ENCODE measurements at places on chromosomes 6 and 20.

DNA sequence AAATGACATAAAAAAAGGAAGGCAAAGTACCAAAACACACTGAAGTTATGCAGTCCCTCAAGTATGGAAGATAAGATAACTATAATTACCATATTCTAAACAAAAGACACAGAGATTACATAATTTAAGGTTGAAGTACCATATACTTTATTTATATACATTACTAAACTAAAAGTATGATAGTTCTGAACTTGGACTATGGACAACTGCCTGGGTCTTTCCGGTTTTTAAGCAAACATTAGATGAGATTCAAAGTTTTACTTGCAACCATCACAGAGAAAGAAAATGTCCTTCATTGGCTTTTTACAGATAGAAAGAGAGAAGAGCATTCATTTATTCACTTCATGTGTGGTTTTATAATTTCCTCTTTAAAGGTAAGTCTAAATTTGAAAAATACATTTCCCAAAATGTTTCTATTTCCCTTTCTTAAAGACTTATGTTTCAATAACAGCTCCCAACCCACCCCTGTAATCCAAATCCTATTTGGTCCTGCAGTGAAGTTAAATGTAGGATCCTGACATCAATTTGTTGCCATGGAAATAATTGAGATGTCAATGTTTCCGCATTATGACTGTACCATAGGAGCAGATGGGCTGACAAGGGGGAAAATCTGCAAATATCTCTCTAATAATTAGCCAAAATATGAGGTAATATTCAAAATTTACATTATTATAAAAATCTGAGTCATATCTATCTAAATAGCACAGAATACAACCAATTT lies 63.7 kb downstream of the PTPRK start:
- DNase-seq: no peak

- DNase-seq: no peak
Measured at GRCh38 chr6:136757150-136757549, 35.1 kb downstream of the MAP3K5 start.

DNA sequence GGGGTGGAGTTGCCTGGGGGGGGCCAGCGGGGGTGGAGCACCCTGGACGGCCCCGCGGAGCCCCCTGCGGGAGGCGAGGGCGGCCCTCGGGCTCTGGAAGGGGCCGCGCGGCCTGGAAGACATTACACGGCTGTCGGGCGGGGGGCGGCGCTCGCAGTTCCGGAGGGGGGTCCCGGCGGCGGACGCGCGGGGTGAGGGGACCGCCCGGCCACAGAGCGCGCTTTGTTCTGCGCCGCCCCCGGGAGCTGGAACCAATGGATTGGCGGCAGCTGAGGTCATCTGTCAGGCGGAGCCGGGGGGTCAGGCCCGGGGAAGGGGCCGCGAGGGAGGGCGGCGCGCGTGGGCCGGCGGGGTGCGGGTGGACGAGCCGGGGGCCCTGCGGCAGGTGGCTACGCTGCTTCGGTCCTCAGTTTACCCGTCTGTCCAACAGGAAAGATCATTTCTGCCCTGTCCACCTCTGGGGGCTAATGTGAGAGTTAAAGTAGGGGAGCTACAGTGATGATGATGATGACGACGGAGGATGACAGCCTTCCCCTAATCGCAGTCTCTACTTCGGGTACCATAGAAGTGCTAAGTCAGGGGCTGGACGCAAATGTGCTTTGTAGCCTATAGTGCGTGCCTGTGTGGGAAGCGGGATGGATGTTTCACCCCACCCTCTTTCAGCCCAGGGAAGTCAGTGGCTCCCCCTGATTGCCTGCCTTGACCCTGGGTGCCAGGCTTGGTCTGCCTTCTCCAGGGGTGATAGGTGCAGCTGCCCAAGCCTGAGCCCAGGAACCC lies 10.4 kb downstream of the SRXN1 start:
- no peak for DNase-seq

DNA sequence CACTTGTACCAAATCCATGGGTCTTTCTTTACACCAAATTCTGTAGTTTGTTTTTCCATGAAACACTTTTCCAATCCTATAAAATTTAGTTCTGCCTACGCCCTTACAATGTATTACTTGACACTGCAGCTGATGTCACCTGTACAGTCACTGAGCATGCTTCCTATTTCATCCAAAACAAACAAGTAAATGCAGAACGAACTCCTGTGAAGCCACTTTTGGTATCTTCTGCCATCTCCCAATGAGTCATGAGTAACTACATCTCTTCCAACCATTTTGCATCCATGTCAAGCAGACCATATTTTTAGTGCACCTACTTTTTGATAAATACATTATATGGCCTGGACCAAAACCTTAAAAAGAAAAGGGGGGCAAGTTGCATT lies 42.4 kb downstream of the HDDC2 start:
- no peak for DNase-seq

GRCh38 chr6:139409026-139409425 lies 34.6 kb upstream of the CITED2 start:
- DNase-seq: peak; percentile 67

DNA sequence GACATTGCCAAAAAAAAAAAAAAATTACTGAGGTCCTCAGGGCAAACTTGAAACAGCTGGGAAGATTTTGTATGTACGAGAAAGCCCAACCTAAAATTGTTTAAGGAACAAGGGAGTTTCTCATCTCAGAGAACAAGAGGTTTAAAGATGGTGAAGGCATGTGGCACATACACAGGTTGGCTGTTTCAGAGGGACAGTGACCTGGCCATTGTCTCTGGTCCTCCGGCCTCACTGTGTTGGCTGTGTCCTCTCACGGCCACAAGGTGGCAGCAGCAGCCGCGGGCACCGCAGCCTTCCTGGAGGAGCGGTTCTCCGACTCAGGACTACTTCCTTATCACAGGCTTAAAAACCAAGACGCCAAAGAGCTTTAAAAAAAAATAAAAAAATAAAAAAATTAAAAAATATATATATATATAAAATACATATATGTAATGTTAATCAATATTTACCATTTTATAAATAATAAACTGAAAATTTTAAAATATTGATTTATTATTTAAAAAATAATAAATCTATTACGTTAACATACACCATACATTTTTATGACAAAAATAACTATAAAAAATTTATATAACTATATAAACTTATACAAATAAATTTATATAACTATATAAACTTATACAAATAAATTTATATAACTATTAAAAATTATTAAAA lies 52.8 kb downstream of the GTF2H5 start:
- DNase-seq: no peak

DNA sequence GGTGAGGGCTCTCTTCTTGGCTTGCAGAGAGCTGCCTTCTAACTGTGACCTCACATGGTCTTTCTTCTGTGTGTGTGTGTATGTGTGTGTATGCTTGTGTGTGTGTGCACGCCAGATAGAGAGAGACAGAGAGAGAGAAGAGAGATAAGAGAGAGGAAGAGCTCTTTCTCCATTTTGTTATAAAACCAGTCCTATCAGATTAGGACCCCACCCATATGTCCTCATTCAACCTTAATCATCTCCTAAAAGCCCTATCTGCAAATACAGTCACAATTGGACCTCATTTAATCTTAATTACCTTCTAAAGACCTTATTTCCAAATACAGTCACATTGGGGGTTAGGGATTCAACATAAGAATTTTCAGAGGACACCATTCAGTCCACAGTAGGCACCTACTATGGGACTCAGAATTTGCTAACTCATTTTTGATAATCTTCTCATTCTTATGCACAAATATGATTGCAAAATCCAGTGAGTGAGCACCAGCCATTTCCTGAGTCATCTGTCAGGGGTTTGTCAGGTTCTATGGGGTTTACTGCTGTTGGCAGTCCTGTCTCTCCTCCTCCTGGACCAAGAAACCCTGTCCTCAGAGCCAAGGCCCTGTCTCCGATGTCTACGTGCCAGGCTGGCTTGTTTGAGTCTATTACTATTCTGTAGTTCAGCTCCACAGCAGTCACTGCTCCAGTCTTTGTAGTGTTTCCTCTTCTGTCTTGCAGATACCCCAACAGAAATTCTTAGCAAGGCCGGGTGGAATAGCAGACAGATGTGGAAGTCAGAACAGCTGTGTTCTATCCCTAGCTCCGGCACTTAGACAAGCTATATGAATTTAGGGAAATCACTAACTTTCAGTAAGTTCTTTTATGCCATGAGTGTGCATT lies 59.0 kb upstream of the FAM184A start:
- peak; percentile 60 for DNase-seq

DNA sequence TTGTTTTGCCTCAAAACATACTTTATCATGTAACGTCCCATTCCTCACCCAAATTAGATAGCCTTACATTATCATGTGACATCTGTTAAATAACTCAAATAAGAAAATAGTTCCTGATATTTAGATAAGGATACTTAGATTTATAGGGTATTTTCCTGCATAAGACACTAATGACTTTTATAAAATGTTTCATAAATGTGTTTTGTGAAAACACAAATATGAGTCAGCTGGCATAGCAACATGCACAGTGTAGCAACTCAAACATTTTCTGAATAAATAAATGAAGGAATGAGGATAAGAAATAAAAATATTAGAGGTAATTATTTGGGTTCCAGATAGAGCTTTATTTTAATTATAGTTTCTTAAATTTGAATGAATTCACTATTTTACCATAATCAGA lies 460.4 kb upstream of the PLCB4 start:
- DNase-seq: no peak

GRCh38 chr20:59624401-59624800 lies 20.1 kb downstream of the PHACTR3 start:
- no peak for DNase-seq

GRCh38 chr20:25038591-25039015 lies 19.3 kb downstream of the ACSS1 start:
- DNase-seq: no peak

DNA sequence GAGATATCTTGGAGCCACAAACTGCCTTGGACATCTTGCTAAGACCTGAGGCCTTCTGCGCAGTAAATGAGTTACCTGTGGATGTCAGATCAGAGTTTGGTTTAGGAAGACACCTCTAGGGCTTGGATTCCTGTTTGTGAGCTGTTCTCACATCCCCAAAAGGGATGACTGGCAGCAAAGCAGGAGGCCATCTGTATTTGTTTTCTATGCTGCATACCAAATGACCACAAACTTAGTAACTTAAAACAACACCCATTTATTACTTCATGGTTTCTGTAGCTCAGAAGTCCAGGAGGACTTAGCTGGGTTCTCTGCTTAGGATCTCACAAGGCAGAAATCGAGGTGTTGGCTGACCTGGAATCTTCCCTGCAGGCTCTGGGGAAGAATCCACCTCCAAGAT lies 116.7 kb downstream of the UNC5CL start:
- DNase-seq: peak; percentile 33

DNA sequence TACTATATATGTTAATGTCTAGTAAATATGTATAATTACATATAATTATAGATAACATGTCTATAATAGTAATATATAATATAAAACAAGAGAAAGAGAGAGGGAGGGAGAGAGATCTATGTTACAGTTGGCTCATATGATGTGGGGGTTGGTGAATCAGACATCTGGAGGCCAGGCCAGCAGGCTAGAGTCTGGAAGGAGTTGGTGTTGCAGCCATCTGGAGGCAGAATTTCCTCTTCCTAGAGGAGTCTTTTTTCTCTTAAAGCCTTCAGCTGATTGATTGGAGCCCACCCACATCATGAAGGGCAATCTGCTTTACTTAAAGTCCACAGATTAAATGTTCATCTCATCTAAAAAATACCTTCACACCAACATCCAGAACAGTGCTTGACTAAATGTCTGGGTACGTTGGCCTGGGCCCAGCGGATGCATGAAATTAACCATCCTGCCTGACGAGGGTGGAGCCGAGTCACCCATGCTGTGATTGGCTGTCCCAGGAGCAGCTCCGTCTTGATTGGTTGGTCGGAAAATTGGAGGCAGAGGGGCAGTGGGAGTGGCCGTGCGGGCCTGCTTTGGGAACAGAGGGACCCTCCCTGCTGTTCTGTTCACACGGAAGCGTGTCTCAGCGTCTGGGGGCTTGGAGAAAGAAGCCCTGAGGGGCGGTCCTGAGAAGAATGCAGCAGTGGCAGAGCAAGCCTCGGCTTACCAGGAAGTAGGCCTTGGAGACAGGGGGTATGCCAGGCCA lies 392.4 kb downstream of the QKI start:
- DNase-seq: no peak

- DNase-seq: no peak
Measured at GRCh38 chr6:126811321-126811720, 307.1 kb upstream of the RSPO3 start.

DNA sequence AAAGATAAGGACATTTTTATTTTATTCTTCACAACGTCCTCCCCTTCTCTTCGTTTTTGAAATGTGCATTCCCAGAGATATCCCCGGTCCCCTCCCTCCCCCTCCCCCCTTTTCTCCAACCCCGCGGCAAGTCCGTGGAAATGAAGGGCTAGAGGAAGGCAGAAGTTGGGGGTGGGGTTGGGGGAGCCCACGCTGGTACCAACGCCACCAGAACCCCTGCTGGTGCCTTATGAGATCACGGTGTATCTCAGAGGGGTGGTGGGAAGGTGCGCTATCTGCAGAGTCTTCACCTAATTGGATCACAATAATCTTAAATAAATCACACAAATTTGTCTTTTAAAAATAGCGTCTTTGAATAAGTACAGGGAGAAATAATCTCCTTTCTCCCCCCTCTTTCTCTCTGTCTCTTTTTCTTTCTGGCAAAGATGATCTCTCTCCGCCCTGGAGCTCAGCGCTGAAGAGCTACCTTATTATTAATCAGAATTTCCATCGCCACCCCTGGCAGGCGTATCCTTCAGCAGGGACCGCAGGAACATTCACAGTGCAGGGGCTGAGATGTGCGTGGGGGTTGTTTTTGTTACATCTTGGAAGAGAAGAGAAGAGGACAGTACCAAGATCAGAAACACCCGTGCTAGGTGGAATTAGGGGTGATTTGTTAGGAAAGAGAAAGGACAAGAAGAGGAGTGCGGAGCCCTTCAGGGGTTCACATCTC lies 915 bp downstream of the CLVS2 start:
- no peak for DNase-seq

- no peak for DNase-seq
Measured at GRCh38 chr6:89987140-89987539, 92.9 kb downstream of the GJA10 start.

- DNase-seq: no peak
Measured at GRCh38 chr6:44147256-44147655, 11.4 kb upstream of the CAPN11 start.

DNA sequence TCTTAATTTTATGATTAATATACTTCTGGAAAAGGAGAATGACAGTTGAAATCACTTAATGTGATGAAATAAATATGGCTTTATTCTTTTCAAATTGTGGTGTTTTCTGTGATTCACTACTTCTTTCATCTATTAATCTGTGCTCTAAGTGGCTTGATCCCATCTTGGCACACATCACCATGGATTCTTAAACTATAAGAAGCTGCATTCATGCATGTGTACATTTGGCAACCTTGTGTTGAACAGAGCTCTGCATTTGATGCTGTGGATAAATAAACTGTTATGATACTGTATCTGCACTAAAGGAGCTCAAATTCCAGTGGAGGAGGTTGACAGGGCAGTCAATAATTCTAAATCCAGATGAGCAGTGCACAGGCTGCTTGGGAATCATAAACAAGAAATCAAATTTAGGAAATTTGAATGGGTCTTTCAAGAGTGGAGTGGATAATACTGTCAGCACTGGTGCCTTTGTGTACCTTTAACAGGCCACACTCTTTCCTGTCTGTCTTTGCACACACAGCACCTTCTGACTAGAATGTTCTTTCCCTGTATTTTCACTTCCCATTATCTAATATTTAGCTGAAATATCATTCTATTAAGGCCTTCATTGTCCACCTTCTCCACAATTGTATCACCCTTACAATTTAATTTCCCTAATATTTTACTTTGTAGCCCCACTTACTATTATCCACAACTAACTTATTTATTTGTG lies 252.9 kb downstream of the GRM1 start:
- DNase-seq: no peak

- no peak for DNase-seq
Measured at GRCh38 chr6:37566111-37566949, 66.6 kb upstream of the CCDC167 start.

GRCh38 chr6:2909718-2910117 lies 6.6 kb upstream of the SERPINB9 start:
- DNase-seq: no peak
